Left renal pelvis (tissue), 4 donors: ENCODE measurements at places on chromosomes 5 and 9. TPM values are rescaled to one million over a fixed set of nuclear protein-coding genes. Genes with fewer than 3 reads are reported as not detected.

GRCh38 chr9:88503081-88503844, 31.7 kb upstream of the NXNL2 start:
- no peak for DNase-seq

Gene AK8
- 2.0 TPM for polyA plus RNA-seq

- DNase-seq = no peak
These were observed 21.1 kb downstream of the ERCC6L2 start for GRCh38 chr9:95896580-95896979.

GRCh38 chr5:76893294-76893693, 43.5 kb downstream of the S100Z start:
- DNase-seq = no peak

- no peak for DNase-seq
These were observed 107.3 kb downstream of the ZDHHC21 start for GRCh38 chr9:14585730-14586473.

DNA sequence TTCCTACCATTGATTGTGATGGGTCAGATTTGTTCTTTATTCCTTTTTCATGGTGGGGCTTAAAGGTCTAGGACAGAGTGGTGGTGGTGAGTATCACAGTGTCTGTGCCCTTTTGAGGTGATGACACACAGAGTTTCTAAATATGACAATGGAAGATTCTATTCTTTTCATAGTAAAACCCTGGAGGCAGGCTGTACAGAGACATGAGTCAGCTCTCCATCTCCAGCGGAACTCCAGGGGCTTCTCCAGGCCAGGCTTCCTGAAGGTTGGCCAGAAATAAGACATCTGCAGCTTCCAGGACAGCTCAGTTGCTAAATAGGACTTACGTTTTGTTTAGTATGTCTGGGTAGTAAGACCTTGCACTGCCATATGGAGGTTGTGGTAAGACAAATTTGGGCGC, 229.5 kb downstream of the CD180 start:
- no peak for DNase-seq

DNA sequence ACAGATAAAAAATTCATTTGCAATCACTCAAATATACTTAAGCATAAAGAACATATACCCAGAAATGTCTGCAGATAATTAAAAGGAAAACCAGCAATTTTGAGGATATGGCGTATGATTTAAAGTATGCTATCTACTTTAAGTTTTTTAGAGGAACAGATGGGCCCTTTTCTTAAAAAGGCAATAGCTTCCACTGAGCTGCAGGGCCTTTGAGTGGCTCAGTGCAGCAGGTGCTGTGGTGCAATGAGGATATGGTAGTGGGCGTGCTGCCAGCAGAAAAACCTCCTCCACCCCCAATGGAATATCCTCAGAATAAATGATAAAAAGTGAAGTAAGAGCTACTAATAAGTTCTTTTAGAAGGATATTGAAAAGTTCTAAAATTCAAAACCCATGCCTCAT, 814.5 kb downstream of the MTRR start:
- DNase-seq = no peak

Gene PCDHA6
- polyA plus RNA-seq = 0.49 TPM

DNA sequence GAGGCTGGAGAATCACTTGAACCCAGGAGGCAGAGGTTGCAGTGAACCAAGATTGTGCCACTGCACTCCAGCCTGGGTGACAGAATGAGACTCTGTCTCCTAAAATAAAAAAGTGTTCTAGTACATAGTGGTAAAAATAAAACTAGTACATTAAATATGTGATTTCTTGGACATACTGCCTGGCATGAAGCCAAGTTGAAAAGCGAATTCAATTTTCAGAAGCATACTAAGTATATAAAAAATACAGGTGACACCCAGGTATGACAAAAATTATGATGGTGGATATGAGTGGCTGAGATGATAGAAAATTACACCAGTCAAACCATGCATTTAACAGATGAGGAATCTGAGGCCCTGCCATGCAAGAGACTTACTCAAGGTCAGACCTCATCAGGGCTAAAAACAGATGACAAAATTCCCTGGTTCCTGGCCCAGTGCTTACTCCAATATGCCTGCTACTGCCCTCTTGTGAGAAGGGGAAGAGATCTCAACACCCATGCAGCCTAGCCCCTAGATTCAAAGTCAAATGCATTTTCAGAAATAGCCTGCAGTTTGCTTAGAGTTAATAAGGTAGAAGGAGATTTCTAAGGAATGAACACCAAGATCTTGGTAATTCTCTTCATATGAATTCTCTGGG, 46.6 kb upstream of the GNPDA1 start:
- no peak for DNase-seq

Gene ZDHHC21
- polyA plus RNA-seq = 14.2 TPM

DNA sequence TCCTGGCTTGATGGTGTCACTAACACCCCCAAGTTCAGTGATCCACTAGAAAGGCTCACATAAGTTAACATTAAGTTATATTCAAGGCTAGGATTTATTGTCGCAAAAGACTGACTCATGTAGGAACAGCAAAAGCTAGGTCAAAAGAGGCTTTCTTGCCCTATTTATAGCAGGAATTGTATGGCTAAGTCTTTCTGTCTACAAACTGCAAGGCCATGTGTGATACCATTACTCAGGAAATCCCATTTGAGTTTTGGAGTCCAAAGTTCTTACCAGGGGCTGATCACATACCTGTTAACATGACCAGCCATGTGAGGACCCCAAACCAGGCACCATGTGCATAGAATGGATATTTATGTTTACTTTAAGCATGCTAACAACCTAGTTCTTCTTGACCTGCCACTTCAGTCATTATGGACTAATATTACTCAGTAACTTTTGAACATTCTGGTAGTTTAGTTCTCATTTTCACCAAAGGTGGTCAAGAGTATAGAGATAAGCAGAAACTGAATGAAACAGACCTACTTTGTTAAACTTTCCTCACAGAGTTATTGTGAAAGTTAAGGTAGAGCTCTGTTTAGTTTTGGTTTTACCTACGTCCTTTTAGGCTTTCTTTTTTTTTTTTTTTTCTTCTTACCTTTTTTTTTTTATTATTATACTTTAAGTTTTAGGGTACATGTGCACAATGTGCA, 281.1 kb downstream of the FER start:
- DNase-seq = no peak

GRCh38 chr9:77177894-77178794, 810 bp downstream of the VPS13A start:
- no peak for DNase-seq

Gene NIPAL4
- polyA plus RNA-seq = 0.27 TPM

Gene CDHR2
- 23.2 TPM for polyA plus RNA-seq
